Cortex of kidney (tissue), 1 donor: ENCODE measurements at places on chromosomes 11 and 22.

GRCh38 chr11:117143871-117144476, at the start of gene PAFAH1B2:
Gene PAFAH1B2, plus strand, starts transcription at chr11:117144287. Its CDS starts 8,161 bp downstream, at chr11:117152448.
- DNase-seq: peak; percentile 33

DNA sequence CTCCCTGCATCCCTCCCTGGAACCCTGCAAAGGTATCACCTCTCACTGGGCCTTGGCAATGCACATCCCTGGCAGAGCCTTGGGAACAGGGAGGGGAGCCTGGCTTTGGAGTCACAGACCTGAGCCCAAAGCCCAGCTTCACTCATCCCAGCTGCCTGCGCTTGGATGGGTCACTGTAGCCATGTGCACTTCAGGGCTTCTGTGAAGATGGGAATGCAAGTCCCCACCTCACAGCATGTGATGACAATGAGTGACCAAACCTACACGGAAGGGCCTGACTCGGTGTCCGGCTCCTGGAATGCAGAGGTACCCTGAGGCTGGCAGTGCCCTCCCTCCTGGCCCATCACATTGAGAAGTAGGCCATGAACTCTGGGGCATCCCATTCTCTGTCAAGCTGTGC, 22.8 kb upstream of the BAIAP2L2 start:
- no peak for DNase-seq

DNA sequence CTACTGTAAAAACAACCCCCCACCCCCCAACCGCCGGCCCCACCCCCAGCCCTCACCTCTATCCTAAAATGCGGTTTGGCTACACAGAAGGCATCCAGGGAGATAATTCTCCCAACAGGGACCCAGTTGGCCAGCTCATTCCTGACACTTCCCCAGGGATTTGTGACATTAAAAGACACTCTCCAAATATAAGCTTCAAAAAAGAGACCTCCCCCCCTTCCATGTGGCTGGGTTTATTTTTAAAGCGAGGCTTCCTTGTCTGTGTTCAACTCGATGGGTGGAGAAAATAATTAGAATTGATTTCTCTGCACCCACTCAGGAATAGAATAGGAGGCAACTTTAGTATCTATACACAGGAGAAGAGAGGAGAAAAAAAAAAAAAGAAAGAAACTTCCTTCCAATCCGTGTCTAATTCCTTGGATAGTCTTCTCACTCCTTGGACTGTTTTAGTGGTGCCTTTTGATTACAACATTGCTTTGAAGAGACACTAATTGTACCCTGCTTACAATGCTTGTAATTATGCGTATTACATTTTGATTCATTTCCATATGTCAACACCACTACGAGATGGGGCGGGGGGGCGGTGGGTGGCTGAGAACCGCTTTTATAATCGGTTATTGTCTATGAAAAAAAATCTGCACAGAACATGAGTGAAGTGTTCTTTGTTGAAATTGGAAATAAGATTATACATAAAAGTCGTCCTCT, 500.4 kb downstream of the MIAT start:
- no peak for DNase-seq

DNA sequence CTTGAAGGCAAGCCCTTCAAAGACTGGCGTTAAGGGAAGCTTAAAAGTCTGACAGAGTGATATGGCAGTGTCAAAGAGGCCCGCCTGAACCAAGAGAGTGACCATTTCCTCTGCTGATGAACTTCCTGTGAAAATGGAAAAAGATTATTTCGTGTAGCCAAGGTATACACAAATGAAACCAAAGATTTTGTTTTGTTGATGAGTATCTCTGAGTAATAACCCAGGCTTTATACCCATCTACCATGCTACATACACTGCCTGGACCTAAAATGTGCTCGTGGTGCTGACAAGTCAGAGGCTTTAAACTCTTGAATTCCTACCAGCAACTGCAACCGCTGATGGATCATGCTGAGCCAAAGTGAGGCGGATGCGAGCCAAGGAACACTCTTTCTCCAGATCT, 21.0 kb upstream of the FNBP4 start:
- DNase-seq: no peak

DNA sequence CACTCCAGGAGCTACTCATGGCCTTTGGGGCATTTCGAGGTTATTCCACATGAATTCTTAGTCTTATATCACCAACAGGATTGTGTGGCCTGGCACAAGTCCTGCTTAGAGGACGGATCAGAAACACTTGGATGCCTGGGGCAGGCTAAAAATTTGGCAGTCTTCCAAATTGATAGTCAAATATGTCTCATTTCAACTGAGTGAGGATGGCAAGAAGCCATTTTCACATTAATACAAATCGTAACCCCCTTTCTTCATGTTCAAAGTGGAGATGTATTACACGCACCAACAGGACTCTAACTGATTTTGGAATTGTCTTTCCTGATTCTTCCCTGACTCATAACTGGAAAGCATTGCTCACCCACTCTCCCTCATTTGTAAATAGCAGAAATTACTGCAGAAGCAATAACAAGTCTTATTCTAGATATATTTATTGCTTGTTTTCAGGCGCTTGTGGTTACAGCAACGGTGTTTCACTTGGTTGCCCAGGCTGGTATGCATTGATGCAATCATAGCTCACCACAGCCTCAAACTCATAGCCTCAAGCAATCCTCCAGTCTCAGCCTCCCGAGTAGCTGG, 10.3 kb upstream of the CCDC86 start:
- no peak for DNase-seq

GRCh38 chr22:24417901-24418641, 9.3 kb upstream of the ADORA2A start:
- no peak for DNase-seq

DNA sequence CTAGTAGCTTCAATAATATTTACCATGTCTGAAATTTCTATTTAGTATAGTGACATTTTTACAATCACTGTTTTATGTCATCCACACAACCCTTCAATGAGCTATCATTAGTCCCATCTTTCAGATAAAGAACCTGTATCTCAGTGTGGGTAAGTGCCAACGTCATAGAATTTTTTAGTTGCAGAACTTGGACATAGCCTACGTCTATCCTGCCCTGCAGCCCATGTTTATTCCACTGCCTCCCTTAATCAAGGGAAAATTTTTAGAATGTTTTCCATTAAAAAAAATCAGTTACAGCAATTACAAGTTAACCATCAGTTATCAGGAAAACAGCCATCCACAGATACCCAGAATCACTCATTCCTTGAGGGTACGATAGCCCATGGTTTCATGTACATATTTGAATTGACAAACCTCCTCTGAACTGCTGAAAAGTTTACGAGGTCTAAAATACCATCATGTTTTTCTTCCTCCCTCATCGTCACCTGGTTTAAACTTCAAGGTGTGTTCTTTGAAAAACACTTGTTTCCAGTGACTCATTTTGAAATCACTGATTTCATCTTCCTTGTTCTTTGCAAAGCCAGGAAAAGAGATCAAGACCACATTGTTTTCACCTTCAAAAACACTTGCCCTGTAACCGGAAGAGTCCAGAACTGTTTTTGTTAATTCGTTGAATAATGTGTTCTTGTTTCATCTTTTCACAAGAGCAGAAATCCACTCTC, 100.9 kb downstream of the FAM76B start:
- DNase-seq: no peak

DNA sequence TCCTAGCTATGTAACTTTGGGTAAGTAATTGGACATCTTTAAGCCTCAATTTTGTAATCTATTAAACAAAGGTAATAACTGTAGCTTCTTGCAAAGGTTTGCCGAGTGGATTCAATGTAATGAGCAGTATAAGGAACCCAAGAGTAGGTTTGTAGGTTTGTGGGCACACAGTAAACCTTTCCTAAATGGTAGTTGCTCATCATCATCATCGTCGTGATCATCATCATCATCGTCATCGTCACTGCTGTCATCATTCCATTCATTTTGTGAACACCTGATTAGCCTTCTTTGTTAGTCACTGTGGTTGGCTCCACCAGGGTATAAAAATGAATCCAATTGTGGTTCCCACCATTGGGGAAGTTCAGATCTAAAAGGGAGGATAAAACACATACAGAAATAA, 223.1 kb upstream of the KIRREL3 start:
- DNase-seq: no peak

DNA sequence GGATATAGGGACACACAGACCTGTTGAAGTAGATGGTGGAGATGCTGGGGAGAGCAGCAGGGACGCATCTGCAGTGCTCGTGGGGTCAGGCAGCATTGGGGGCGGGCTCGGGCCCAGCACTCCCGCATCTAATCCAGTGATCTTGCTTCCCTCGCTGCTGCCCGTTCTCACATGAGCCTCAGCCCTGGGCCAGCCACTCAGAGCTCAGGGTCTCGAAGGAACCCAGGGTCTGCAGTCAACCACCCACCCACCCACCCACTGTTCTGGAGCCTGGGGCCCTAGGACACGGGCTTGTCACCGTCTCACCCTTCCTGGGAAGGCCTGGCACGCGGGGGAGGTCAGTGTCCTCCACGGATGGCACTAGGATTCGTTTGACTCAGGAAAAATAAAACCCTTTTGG, 406.0 kb downstream of the TBC1D22A start:
- DNase-seq: no peak

- DNase-seq: no peak
These were observed at the start of gene ADM for GRCh38 chr11:10304495-10305261. Gene ADM, plus strand, starts transcription at chr11:10305073. Its CDS starts 628 bp downstream, at chr11:10305701.

- DNase-seq: no peak
These were observed 1.4 kb downstream of the ZFP91 start for GRCh38 chr11:58580311-58580710.
